ENCODE measurements at places on chromosomes 16 and 17. TPM values are rescaled to one million over a fixed set of nuclear protein-coding genes. Genes with fewer than 3 reads are reported as not detected.
A peak's percentile ranks its signal among the peaks of the same experiment; 100 is the strongest.

Gene HOXB5
- total RNA-seq = not detected

Gene HS3ST3A1
- 1.8 TPM for total RNA-seq

DNA sequence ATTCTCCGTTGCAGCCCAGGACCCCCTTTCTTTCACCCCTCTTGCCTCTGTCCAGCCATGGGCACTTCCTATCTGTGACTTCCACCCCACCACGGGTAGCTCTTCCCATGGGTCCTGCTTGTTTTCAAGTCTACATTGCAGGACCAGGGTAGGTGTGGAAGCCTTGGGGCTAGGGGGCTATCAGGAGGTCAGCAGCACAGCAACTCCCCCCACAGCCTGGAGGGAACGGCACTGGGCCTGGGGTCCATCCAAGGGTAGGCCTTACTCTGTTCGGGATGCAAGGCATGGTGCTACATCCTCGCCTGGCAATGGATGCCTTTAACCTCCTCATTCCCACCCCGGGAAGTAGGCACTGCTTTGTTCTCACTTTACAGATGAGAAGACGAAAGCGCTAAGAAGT, 109.3 kb downstream of the IRX5 start:
- no peak overlapping the region for H3K4me3 ChIP-seq
- no peak overlapping the region for H3K27ac ChIP-seq
- H3K36me3 ChIP-seq = no peaks in the 10 kb centered on the region
- H3K27me3 ChIP-seq = no peaks in the 10 kb centered on the region

DNA sequence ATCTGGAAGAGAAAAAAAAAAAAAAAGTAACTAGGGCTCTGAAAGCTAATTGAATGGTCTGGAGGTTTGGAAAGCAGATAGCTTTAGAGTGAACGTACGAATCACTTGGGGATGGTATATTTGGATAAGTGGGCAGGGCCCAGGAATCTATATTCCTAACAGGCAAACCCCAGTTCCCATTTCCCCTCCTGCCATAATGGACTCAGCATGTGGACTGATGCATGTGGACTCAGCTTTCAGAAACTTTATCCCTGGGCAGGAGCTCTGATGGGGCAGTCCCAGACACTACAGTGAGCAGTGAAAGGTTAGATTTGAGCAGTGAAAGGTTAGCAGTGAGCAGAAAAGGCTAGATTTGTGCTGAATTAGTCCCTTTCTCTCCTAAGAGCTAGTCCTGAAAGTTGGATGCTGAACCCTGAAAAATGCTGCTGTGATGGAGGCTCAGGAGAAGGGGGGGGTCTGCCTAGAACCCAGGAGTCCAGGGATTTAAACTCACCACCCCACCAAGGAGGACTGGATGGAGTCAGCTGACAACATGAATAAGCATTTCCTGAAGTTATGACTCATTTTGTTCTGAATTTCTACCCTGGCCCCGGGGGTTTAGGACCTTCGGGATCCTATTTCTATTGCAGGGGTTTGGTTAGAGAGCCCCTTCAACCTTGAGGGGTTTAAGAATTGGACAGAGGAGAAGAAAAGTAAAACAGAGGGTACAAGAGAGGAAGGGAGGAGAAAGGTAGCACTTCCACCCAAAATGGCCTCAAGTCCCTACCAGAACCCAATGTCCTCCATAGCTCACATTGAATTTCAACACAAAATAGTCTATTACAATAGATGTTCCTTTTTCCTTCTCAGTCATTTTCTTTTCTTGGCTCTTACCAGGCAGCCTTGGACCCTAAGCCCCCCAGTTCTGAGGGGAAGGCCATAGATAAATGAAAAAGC, 10.3 kb upstream of the FZD2 start:
- no peak overlapping the region for H3K27ac ChIP-seq
- H3K4me1 ChIP-seq = no peaks in the 10 kb centered on the region
- H3K36me3 ChIP-seq = no peaks in the 10 kb centered on the region
- no peak overlapping the region for H3K4me3 ChIP-seq

DNA sequence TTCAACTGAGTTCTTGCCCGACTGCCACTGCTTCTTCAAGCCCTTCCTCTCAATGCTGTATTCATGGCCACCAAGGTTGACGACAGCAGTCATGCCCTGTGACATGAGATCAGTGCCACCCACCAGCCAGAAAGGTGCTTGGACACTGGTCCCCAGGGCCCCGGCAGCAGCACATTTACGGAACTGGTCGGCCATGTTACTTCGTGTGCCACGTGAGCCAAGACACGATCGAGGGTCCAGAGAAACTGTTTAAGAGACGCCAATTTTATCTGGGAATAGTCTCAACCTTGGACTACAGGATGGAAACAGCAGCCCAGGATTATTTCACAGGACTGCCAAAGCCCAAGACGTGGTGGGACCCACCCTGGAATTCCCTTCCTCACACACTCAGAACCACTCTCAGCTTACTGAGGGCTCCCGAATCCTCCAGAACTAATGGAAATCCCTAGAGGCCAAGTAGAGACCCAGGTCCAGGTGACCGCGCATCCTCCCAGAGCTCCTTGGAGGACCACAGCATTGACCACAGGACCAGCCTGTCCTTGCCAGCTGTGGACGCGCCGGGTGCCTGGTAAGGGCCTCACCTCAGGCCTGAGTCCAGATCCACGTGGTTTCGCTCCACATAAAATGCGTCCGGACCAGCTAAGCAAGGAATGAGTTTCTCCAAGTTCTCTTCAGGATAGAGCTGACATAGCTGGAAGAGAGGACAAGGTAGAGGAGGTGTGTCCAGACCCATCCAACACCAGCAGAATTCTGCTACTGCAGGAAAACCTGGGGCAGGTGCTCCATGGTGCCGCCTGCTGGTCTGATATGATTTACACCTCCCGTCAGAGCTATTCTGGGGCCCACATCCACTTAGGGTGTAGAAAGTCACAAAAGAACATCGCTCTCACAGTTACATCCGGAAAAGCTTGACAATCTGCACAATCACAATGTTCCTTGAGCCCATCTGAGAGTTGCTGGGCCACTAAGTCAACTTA, 28.2 kb downstream of the MAP1LC3B start:
- H3K27me3 ChIP-seq = no peaks in the 10 kb centered on the region
- no peak overlapping the region for H3K4me3 ChIP-seq
- no peak overlapping the region for H3K27ac ChIP-seq
- no peak for DNase-seq
- H3K4me1 ChIP-seq = no peaks in the 10 kb centered on the region

Gene CYB5D1
- 6.0 TPM for total RNA-seq

Gene TM4SF5
- not detected for total RNA-seq

GRCh38 chr16:52456368-52456767, 90.6 kb downstream of the TOX3 start:
- no peak for DNase-seq
- no peaks in the 10 kb centered on the region for H3K36me3 ChIP-seq
- H3K4me1 ChIP-seq = no peaks in the 10 kb centered on the region
- no peak overlapping the region for H3K4me3 ChIP-seq
- no peaks in the 10 kb centered on the region for H3K27me3 ChIP-seq

Gene GNGT2
- 29.0 TPM for total RNA-seq

- H3K27me3 ChIP-seq = no peaks in the 10 kb centered on the region
- no peaks in the 10 kb centered on the region for H3K4me1 ChIP-seq
- no peak overlapping the region for H3K4me3 ChIP-seq
- H3K36me3 ChIP-seq = no peaks in the 10 kb centered on the region
- DNase-seq = no peak
Observed at GRCh38 chr16:28903344-28904042, 21.5 kb downstream of the RABEP2 start.

DNA sequence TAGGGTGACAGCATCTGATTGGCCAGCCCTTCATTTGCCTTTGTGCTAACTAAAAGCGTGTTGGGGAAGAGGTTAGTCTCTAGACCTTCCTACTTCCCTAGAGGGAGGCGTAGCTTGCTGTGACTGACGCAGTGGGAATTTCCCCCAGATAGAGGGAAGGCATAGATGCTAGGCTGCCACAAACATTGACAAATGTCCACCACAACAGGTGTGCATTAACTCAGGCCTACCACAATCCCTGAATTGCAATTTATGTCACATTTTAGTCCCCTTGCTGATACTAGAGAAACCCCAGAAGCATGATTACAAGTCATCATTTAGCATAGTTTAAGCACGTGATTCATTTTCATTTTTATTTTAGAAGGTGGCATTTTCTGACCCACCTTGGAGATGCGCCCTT, 76.3 kb upstream of the WSB1 start:
- H3K27me3 ChIP-seq = no peaks in the 10 kb centered on the region
- peaks cover 14% of the 10 kb centered on the region for H3K4me1 ChIP-seq
- H3K4me3 ChIP-seq = no peak overlapping the region
- DNase-seq = no peak

GRCh38 chr17:65417406-65418221, 143.8 kb downstream of the AXIN2 start:
- H3K4me3 ChIP-seq = no peak overlapping the region
- no peak for DNase-seq
- no peaks in the 10 kb centered on the region for H3K36me3 ChIP-seq

Gene TMEM204
- 14.8 TPM for total RNA-seq

Gene KCNJ18
- total RNA-seq = not detected

DNA sequence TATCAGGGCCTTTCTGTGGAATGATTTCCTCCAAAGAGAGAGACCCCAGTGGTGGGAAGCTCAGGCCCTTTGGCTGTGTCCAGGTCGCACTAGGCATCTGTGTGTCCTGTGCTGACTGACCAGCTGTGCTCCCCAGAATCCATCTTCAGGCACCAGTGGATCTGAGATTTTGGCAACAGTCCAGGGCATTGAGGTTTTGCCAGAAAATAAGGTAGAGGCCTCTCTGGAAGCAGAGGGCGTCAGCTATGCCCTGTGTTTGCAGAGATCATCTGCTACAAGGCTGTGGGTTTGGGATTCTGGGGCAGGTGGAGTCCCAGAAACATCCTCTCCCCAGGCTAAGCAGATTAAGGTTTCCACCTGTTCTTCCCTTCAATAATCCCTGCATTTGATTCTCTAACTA, 57.5 kb upstream of the TOB1 start:
- H3K4me3 ChIP-seq = no peak overlapping the region
- H3K36me3 ChIP-seq = no peaks in the 10 kb centered on the region
- peaks cover 17% of the 10 kb centered on the region for H3K4me1 ChIP-seq

Gene SYNGR3
- 11.9 TPM for total RNA-seq

Gene ERCC4
- total RNA-seq = 11.0 TPM

GRCh38 chr17:19361944-19362276, 613 bp downstream of the B9D1 start:
- peaks cover 8% of the 10 kb centered on the region for H3K4me1 ChIP-seq
- H3K4me3 ChIP-seq = peak overlapping the region; percentile 61
- H3K27me3 ChIP-seq = peaks cover 4% of the 10 kb centered on the region
- no peak for DNase-seq
- H3K27ac ChIP-seq = no peak overlapping the region

DNA sequence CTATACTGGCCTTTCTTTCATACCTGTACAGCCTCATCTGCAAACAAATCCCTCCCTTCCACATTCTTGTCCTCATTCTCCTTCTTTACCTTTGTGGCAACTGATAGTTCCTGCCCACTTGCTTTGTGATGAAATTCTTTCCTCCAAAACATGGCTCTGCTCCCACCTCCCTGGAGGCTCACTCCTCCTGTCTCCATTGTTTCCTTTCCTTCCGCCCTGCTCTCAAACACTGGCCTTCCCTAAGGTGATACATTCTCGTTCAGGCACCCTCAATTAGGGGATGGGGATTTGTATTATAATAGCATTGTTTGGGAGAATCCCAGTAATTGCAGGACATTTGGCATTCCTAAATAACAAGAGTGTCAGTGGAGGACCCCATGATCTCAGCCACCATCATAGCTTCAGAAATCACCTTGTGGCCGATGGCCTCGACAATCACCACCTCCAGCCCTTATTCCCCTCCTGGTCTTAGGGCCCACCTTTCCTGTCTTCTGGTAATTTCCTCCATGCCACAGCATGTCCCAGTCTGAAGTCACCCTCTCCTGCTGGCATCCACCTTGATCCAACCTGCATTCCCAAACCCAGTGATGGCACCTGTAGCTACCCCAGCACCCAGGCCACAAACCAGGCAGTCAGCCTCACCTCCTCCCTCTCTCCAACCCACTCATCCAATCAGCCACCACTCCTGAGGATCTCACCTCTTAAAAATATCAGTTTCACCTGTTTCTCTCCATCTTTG, 7.9 kb downstream of the UNC119 start:
- DNase-seq = no peak
- peaks cover 19% of the 10 kb centered on the region for H3K4me1 ChIP-seq
- no peak overlapping the region for H3K27ac ChIP-seq
- no peaks in the 10 kb centered on the region for H3K36me3 ChIP-seq
- H3K27me3 ChIP-seq = no peaks in the 10 kb centered on the region
- no peak overlapping the region for H3K4me3 ChIP-seq

DNA sequence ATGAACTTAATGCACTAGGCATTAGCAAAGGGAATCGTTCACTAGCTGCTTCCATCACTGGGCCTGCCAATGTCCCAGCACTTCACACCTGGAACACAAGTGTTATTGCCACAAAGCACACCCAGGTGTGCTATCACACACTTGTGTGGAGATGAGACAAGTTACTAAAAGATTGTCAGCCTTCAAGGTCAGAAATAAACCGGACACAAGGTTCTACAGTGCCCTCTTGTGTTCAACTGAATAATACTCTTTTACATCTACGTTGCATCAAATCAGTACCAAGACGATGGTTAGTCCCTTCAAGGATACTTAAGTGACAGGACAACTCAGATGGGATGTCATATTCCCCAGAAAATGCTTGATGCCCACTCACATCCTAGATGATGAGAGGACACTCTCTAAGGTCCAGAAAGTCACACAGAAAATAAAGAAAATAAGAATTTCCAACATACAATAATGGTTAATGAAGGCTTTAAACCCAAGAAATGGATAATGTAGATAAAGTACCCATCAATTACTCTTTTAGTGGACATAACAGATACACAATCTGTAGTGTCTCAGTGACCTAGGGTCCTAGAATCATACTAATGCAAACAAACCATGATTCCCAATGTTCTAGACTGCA, 16.4 kb upstream of the GLG1 start:
- H3K27ac ChIP-seq = no peak overlapping the region
- H3K4me3 ChIP-seq = no peak overlapping the region
- H3K36me3 ChIP-seq = peaks cover 68% of the 10 kb centered on the region
- H3K27me3 ChIP-seq = no peaks in the 10 kb centered on the region
- H3K4me1 ChIP-seq = peaks cover 38% of the 10 kb centered on the region

DNA sequence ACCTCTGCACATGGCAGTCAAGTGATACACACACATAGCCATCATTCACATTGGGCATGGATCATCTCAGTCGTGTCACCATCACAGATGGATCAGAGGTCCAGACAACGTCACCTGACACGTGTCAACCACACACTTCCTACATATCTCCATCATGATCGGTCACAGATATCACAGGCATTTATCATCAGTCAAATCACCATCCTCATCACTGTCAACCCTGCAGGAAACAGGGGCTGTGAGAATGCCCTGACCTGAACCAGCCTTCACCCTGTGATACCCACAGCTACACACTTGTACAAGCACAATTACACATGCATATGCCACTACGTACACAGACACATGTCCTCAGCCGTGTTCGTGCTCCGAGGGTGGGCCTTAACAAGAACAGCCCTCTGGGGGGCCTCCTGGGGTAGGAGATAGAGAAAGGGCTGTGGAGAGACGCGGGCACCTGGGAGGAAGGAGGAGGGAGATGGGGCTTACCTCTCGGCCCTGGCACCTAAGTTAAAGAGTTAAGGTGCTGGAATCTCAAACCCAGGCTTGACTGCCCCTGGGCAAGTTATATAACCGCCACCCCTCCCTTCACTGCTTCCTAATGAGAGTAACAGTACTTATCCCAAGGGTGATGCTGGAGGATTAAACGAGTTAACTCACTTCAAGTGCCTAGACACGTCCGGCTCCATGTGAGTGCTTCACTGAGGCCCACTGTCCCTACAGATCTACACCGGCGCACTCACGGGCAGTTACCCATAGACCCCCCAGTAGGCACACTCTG, 1.1 kb downstream of the SLC12A4 start:
- H3K27ac ChIP-seq = peak overlapping the region; percentile 78
- DNase-seq = peak; percentile 62
- H3K36me3 ChIP-seq = peaks cover 3% of the 10 kb centered on the region
- H3K4me3 ChIP-seq = peak overlapping the region; percentile 99
- no peaks in the 10 kb centered on the region for H3K27me3 ChIP-seq
- peaks cover 18% of the 10 kb centered on the region for H3K4me1 ChIP-seq

Gene ADAM11
- 0.12 TPM for total RNA-seq

All from activated CD4-positive, alpha-beta memory T cell treated with anti-CD3 and anti-CD28 coated beads for 36 hours (primary cell).